ENCODE measurements at places on chromosomes 13 and 19.
A peak's percentile ranks its signal among the peaks of the same experiment; 100 is the strongest.

DNA sequence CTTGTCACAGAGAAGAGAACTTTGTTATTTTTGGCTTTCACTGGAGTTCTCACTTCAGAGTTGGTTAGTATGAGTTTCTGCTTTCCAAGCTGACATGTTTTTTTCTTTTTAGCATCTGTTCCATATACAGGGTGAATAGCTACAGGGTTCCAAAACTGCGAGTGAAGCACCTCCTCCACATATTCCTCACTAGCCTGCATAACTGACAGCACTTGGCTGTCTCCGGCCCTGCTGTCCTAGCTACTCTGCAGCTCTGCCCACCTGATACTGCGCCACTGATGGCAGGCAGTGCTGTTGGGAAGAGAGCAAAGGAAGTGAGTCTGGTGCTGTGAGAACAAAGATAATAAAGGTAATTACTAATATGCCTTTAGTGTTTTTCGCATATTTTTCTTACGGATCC is 6.8 kb downstream of the ATP8A2 start:
- DNase-seq, result no peak

GRCh38 chr13:67726979-67727378 is 496.8 kb upstream of the PCDH9 start:
- DNase-seq, result no peak

- no peak for DNase-seq
Observed at GRCh38 chr19:4847190-4847973, 15.9 kb upstream of the TICAM1 start.

DNA sequence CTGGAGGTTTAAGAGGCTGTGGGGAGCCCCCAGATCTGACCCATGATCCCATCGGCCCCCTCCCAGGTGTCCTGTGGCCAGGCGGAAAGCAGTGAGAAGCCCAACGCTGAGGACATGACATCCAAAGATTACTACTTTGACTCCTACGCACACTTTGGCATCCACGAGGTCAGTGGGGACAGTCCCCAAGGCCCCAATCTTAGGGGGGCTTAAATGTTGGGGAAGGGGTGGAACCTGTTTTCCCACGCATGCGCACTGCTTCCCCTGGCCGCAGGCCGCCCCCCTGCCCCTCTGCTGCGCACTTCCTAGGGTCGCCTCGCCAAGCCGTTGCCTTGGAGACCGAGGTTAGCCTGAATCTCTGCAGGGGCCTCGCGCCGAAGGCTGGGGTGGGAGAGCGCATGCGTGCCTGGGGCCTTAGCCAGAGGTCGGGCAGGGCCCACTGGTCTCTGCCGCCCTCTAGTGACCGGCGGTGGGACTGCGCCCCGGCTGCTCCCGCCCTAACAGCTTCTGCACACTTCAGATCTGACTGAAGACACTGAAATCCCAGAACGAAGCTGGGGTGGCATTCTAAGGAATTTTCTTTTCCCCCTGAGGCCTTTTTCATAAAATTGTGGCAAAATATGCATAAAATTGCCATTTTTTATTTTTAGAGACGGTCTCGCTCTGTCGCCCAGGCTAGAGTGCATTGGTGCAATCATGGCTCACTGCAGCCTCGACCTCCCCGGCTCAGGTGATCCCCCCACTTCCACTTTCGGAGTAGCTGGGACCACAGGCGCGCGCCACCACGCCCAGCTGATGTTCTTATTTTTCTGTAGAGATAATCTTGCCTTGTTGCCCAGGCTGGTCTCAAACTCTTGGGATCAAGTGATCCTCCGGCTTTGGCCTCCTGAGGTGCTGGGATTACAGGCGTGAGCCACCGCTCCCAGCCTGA is 3.6 kb downstream of the PRMT1 start:
- peak; percentile 87 for DNase-seq

DNA sequence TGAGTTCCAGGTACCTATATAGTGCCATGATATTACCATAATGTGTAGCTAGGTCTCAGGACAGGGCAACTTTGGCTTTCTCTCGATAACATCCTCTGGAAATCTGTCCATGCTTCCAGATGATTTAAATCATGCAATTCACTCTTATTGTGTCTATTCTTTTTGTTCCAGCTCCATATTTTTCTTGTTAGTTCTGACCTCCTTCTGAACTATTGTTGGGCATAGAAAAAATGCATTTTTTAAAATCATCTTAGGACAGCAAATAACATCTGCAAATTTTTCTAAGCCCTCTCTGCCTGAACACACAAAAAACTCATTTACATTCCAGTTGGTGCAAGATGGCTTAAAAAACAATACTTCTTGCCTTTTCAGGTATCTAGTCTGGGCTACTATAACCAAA is 1561.0 kb upstream of the MIR17HG start:
- no peak for DNase-seq

DNA sequence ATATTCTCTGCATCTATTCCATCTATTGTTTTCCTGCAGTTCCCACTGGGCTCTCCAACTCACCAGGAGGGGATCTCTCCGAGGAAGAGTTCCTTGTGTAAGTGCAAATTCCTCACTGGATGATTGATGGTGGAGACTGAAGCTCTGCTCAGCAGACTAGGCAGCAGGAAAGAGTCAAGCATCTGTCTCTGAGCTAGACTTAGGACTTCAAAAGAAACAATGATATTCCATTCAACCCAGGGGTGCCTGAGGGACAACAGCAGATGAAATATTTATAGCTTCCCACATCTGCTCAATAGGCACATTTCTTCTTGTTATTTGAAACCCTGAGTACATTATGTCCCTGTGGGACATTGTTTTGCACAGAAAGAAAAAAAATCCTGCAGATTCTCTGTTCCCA is at the start of the genes OR7A5 and OR7C1:
Gene OR7A5, minus strand, starts transcription at position 175 of the 400 bp plus-strand sequence. CDS start 6,944 bp downstream, outside the sequence.
Gene OR7C1, minus strand, starts transcription at position 175 of the 400 bp plus-strand sequence. CDS start 35,049 bp downstream, outside the sequence.
- no peak for DNase-seq
